GM19239 (cell line): ENCODE measurements at places on chromosomes 12 and 14.

- DNase-seq, result no peak
These were observed 7.2 kb upstream of the DICER1 start for GRCh38 chr14:95164506-95164905.

- no peak for DNase-seq
These were observed 26.0 kb downstream of the TMBIM6 start for GRCh38 chr12:49767333-49767732.

- no peak for DNase-seq
These were observed 147.8 kb downstream of the GCH1 start for GRCh38 chr14:54754623-54755386.

DNA sequence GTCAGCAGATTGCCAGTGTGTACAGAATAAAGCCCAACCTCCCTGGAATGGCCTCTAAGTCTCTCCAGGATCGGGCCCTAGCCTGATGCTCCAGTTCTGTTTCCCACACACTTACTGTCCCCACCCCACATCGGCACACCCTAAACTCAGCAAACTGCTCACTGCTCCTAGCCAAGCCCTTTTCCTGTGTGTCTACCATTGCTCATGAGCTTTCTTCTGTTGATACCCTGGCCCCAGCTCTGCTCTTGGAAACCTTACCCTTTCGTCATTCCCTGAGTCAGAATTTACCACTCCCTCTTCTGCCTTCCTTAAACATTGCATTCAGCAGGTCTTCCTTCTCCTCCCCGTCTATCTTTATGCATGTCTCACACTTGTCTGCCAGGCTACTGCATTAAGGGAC is 158.9 kb downstream of the TMX1 start:
- no peak for DNase-seq

DNA sequence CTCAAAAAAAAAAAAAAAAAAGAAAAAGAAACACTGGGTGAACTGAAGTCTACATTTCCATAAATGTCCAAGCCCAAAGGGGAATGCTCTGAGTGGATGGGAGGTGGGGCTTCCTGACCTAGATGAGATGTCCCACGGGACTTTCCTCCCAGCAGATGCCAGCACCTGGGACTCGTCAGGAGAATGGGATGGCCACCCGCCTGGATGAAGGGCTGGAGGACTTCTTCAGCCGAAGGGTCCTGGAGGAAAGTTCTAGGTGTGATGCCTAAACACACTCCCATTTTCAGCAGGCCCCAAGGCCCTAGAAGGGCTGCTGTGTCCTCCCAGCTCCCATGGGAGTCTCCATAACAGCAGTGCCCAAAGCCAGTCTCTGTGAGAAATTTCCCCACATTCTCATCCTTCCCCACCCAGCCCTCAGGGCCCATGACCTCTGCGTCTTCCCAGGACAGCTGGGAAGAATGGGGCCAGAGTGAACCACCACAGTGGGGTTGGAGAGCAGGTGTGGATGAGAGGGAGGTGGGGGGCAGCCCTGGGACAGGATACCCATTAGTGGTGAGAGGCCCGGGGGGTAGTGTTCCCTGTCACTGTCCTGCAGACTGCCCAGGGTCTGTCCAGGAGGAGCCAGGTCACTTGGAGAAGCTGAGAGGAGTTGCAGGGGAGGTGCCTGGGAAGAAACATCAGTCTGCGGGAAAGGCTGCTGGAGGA is 7.1 kb upstream of the CPNE6 start:
- DNase-seq, result no peak

- DNase-seq, result peak; percentile 4
These were observed 268.6 kb downstream of the BTG1 start for GRCh38 chr12:91877022-91877421.

GRCh38 chr14:80754696-80755095 is 186.8 kb downstream of the CEP128 start:
- DNase-seq, result no peak

GRCh38 chr12:89618113-89618862 is 90.3 kb downstream of the ATP2B1 start:
- no peak for DNase-seq

DNA sequence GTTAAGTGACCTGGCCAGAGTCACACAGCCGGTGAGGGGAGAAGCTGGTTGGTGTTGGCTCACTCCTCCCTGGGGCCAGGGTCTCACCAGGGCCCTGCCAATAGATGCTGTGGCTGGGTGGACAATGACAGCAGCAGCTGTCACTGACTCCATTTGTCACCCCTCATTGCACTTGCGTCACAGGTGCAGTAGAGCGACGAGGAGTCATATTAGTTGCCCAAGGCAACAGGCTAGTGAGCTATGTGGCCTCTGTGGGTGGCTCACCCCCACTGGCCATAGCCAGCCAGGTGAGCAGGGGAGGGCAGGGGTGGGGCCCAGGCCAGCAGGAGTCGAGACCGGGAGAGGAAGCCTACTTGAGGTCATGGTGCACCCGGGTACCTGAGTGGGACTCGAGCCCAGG is 9.7 kb downstream of the SLC25A47 start:
- peak; percentile 46 for DNase-seq

DNA sequence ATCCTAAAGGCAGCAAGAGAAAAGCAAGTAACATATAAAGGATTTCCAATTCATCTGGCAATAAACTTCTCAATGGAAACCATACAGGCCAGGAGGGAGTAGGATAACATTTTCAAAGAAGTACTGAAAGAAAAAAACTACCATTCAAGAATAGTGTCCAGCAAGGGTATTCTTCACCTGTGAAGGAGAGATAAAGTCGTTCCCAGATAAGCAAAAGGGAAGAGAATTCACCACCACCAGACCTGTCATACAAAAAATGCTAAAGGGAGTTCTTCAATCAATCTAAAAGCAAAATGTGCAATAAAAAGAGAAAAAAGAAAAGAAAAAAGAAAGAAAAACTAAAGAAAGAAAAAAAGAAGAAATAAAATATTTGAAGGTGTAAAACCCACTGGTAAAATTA is 228.9 kb upstream of the AMIGO2 start:
- no peak for DNase-seq

DNA sequence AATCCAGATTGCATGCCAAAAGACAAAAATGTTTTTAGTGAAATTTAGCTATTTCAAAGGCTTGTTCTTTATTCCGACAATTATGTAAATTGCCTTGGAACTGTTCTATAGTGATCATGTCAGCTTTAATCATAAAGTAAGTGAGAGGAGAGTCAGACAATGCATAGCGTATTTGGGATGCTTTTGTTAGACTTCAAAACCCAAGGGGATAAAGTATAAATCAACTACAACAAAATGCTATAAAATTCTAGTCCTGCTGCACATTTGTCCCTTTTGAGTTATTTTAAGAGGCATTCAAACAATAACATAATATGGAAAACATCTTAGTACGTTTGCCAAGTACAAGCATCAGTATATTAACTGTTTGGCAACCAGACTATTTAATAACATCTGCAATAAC is 11.3 kb downstream of the RTRAF start:
- no peak for DNase-seq

GRCh38 chr14:77508249-77508648 is 9.6 kb upstream of the ISM2 start:
- DNase-seq, result no peak

- no peak for DNase-seq
These were observed 53.0 kb upstream of the KRR1 start for GRCh38 chr12:75564398-75564797.

- no peak for DNase-seq
These were observed 68.0 kb downstream of the RNF34 start for GRCh38 chr12:121467638-121468498.

GRCh38 chr12:93780101-93780641 is 103.0 kb downstream of the CRADD start:
- DNase-seq, result no peak

- DNase-seq, result no peak
These were observed 34.1 kb downstream of the CYP46A1 start for GRCh38 chr14:99718031-99718810.

- no peak for DNase-seq
These were observed 25.4 kb downstream of the NEK9 start for GRCh38 chr14:75101491-75101890.

- DNase-seq, result no peak
These were observed 10.2 kb downstream of the KCNH3 start for GRCh38 chr12:49548822-49549648.

- no peak for DNase-seq
These were observed 58.2 kb upstream of the ZFP36L1 start for GRCh38 chr14:68851078-68851477.

- DNase-seq, result no peak
These were observed 27.1 kb upstream of the PCNX4 start for GRCh38 chr14:60064491-60065072.

- DNase-seq, result no peak
These were observed 159.1 kb downstream of the C12orf50 start for GRCh38 chr12:87870061-87870460.
